Substantia nigra (tissue), 51 donors: ENCODE measurements at places on chromosomes 13 and 19.

DNA sequence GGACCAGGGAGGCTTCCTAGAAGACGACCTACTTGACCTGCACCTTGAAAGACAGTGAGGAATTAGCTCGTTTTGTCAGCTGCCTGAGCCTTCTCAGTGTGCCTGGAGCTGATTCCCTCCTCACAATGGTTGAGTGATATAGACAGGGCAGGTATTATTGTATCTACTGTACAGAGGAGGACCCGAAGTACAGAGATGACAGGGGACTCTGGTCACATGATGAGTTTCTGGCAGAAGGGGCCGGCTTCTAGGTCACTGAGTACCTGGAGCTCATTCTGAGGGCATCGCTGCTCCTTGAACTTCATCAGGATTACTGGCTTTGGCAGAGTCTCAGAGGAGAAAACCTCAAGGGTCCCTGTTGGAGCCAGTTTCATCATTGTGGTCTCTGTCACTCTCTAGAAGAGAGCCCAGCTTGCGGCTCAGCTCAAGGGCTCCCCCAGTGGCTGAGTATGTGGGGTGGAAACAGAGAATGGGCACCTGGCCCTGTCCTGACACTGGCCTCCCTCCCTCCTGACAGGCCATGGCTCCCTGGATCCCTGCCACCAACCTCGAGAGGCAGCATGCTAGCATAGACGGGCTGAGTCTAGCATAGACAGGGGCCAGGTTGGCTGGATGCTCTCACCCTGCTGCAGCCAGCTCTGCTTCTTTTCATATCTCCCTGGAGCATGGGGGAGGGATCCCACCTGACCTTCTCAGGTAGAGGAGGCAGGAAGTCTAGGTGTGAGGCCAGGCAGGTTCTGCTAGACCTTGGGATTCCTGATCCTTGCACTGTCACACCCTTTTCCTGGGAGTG is 38.7 kb downstream of the NFIX start:
- peak; percentile 80 for DNase-seq

DNA sequence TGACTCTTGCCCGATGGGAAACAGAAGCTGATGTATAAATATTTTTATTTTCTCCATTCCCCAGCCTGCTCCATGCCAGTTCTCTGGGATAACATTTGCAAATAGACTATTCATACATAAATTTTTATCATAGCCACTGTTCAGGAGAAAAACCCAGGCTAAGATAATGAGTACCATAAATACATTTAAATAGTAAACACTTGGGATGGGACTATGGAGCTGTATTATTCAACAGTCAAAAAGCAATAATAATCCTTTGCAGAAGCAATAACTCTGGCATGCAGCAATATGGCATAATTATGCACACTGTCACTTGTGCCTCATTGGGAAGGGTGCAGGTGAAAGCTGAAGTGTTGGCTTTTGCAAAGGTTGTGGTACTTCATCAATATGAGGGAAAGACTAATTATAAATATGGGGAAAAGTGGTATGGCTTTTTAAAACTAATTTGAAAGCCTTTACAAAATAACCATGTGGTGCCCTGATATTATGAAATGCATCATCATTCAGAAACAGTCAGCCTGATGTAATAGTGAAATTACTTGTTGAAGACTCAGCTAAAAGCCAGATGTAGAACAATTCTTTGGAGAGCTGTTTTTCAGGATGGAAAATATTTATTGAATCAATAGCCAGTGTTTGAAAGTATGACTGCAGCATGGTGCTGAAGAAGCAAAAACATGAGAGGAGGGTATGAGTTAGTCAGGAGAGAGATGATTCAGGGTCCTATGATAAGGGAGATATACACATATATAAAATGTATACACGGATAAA is 2476.7 kb downstream of the PCDH9 start:
- no peak for DNase-seq

- no peak for DNase-seq
Measured at GRCh38 chr13:45833663-45834375, 17.7 kb downstream of the SIAH3 start.

DNA sequence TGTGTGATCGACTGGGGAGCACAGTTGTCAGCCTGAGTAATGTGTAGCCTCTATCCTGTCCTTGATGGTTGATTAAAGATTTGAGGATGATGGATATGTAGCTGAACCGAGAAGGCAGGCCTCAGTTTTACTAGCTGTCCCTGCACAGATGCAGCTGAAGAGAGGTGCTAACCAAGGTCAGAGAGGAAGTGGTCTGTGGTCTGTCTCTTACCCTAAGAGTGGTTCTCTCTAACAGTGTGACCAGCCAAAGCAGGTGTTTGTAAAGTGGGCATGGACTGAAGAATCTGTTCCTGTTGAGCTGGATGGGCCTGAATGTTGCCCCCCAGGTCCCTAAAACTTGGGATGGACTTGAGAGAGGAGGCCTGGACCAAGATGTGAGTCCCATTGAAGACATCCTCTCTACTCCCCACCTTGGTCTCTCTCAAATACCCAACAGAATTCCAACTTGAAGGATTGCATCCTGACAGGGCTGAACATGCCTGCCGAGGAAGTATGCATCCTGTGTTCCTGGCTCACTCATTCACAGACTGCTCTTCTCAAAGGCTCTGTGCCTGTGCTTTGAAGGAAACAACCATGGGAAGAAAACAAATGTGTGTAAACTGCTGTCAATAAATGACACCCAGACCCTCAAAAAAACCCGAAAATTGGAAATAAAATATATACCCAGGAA is 223.8 kb downstream of the MAB21L1 start:
- no peak for DNase-seq

DNA sequence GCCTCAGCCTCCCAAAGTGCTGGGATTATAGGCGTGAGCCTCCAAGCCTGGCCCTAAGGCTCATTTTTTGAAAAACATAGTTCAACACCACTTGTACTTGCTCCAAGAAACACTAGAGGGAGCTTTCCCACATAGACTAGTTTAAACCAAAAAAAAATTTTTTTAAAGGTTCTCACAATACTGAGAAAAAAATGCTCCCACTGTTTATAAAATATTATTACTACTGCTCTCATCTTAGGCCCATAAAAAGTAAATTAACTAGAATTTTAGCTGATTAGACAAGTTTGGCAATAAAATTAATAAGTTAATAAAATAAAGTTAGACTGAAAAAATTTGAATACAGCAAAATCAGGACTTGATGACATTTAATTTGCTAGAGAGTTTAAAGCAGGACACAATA is 109.5 kb downstream of the TBC1D4 start:
- no peak for DNase-seq

GRCh38 chr13:99342723-99343315 is 35.6 kb upstream of the GPR183 start:
- no peak for DNase-seq

DNA sequence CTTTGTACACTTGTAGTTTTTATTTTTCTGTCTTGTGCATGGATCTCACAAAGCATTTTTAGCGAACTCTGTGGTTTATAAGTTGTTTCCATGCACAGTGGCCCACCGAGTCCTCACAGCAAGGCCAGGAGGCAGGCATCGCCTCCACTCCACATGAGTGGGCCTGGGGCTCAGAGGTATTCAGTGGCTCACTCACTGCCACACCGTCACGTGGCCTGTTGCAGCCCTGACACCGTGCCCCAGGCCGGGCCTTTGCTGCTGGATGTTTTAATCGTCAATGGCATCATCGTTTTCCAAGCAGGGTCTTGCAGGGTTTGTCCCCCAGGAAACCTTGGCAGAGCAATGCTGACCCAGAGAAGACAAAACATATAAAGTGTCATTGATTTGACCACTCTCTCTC is 59.8 kb downstream of the SPACA7 start:
- no peak for DNase-seq

DNA sequence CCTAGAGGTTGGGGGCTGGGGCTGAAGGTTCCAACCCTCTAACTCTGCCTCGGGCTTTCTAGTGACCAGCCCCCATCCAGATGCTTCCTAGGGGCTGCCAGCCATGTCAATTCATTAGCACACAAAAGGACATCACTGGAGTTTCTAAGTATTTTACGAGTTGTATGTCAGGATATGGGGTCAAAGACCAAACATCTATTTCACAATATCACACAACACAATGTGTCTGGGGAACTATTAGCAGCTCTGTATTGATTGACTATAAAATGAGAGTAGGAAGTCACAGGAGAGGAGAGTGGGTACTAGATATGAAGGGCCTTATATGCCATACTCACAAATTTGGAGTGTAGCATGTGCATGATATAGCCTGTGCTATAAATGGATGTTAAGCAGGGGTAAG is 42.1 kb downstream of the LPAR6 start:
- DNase-seq, result no peak

GRCh38 chr13:20049558-20050473 is 91.3 kb downstream of the ZMYM2 start:
- no peak for DNase-seq

GRCh38 chr19:41225238-41226052 is 6.4 kb downstream of the AXL start:
- DNase-seq, result no peak

DNA sequence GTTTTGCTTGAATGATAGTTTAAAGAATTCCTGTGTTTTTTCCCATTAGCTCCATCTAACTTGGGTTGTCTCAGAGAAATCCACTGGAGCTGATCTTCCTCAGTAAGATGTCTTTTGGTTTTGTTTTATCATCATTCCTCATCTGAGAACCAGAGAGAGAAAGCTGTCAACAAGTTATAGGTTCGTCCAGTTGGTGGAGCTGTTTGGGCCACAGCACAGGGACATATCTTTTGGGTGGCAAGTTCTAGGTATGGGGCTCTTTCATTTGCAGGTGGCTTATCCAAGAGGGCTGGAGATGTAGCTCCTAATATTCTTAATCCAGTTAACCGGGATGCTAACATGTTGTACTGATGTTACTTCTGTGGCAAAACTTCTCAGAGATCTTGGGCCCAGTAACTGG is 174.2 kb downstream of the KCNRG start:
- DNase-seq, result no peak

GRCh38 chr19:47582320-47582909 is 9.5 kb upstream of the ZNF541 start:
- DNase-seq, result no peak

DNA sequence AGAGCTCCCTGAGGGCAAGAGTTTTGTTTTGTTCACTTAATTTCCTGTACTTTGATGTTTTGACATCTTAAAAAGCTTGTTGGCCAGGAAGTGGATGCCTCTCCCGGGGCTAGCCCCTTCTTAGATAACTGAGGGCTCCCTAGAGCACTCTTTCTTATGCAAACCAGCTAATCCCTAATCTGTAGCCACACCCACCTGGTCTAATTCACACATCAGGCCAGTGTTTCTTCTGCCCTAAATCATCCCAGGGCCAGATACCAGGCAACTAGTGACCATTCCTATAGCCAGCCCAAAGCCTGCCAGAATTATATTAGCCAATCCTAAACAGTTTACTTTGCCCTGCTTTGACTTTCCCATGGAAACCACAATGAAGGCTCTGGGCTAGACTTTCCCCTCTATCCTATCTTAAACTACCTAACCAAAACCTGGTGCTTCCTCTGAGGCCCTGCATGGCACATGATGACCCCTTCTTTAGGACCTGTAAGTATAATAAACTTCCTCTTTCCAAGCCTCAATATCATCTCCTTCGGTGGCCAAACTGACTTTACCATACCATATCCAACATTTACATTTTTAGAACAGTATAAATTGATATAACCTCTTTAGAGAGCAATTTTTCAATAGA is 24.8 kb downstream of the WBP4 start:
- no peak for DNase-seq

GRCh38 chr19:47026156-47026555 is 6.5 kb downstream of the NPAS1 start:
- DNase-seq, result no peak

DNA sequence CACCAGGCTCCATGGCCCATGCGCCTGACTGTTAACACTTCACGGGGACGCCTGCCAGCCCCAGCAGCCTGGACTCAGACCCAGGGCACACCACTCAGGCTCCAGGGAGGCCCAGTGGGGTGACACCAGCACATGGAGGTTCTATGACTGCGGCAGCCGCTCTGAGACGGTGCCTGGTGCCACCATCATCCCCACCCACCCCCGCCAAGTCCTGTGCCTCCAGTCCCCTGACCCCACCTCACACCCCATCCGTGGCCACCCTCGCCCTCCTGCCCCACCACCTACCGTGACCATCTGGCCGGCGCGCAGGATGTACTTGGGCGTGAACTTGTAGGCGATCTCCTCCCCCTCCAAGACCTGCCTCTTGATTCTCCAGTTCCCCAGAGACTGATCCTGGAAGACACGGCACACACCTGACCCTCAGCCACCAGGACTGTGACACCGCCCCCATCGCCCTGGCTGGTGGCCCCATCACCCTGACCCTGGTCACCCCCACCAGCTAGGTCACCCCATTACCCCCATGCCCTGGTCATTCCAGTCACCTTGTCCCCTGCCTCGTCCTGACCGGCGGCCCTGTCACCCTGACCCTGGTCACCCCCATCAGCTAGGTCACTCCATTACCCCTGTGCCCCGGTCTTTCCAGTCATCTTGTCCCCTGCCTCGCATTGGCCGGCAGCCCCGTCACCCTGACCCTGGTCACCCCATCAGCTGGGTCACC is 4.9 kb upstream of the TIMM13 start:
- DNase-seq, result no peak

DNA sequence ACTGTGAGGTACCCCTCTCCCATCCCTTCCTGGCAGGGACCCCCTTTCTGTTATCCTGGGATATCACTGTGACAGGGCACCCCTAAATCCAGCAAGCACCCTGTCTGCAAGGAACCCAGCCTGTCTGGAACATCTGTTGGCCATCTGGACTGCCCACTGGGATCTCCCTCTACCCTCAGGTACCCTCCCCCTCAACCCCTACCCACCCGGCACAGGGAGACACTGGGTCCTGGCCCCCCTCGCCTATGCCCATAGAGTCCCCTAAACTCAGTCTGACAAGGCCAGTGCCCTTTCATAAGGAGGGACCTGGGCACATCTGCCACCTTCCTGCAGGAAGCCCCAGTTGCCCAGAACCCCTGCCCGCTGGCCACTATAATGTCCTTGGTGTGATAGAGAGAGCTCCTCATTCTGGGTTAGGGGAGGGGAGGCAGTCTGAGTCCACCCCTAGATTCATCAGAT is 2.8 kb upstream of the SLC27A5 start:
- DNase-seq, result no peak

DNA sequence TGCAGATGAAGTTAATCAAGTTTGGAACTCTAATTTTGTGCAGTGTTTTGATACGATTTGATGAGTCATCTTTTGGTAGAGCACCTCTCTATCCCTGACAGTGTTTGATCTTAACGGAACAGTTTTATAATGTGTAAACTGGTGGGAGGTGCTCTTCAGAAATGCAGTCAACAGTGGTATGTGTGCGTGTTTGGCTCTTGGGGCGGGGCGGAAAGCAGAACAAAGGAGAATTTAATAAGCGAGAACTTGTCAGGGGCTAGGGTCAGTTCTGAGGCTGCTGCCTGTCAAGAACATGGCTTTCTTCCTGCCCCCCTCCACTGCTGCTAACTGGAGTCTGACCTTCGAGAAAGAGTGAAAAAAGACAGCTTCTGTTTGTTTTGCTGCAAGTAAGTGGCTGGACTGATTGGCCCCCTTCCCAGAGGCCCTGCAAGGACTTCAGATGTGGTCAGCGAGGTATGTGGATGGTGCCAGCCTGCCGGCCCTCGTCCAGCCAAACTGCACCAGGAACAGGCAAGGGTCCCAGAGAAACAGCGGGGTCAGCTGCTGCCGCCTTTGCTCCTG is 40.8 kb downstream of the BBC3 start:
- peak; percentile 12 for DNase-seq
